Activated CD8-positive, alpha-beta memory T cell treated with anti-CD3 and anti-CD28 coated beads, Interleukin-2, amount 50 U/mL, for 4 hours (primary cell): ENCODE measurements at places on chromosomes 2 and 18.

GRCh38 chr18:79574938-79575525 is 104.6 kb upstream of the CTDP1 start:
- DNase-seq = no peak

GRCh38 chr2:80105015-80105640 is 199.4 kb downstream of the LRRTM1 start:
- no peak for DNase-seq

GRCh38 chr2:111168528-111169239 is 48.0 kb downstream of the BCL2L11 start:
- DNase-seq = peak; percentile 65

DNA sequence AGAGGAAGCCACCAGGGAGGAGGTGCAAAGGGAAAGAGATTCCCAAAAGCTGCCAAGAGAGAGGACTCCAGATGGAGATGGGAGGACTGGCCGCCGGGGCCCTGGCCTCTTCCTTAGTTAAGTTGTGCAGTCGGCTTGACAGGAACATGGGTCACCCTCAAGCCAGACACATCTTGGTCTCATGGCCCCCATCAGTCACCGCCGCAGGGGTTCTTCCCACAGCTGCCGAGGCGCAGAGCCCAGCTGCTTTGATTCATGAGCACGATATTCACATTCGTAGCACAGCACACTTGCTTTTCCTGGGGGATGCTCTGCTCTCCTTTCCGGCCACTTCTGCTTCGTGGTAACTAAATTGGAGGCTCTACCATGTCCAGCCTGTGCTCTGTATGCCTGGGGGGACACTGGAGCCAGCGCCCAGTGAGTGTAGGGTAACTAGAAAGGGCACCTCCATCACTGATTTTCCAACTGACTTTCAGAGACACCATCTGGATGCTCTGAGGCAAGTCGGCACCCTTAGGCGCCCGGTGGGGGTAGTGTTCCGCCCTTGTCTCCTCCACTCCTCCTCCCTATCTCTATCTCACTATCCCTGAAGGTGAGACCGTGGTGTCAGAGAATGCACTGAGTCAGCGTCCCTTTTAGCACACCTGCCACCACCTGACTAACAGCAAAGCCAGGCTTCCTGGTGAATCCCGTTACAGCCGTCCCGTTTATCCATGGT is 13.3 kb downstream of the TWIST2 start:
- DNase-seq = no peak

DNA sequence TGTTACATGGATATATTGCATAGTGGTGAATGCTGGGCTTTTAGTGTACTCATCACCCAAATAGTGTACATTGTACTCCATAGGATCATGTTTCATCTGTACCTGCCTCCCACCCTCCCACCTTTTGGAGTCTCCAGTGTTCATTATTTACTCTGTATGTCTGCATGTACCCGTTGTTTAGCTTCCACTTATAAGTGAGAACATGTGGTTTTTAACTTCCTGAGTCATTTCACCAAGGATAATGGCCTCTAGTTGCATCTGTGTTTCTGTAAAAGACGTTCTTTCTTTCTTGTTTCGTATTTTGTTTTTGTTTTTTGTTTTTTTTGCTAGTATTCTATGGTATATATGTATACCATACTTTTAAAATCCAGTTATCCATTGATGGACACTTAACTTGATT is 107.5 kb downstream of the MSTN start:
- DNase-seq = no peak

GRCh38 chr2:182717816-182718215 is 1.8 kb downstream of the DNAJC10 start:
- no peak for DNase-seq

- DNase-seq = no peak
Observed at GRCh38 chr2:88114889-88115288, 13.0 kb downstream of the FABP1 start.

- no peak for DNase-seq
Observed at GRCh38 chr2:234770031-234770506, 181.7 kb upstream of the SH3BP4 start.

GRCh38 chr18:7844017-7844416 is 276.9 kb downstream of the PTPRM start:
- no peak for DNase-seq

- DNase-seq = no peak
Observed at GRCh38 chr2:173611121-173611520, 256.4 kb downstream of the CDCA7 start.

DNA sequence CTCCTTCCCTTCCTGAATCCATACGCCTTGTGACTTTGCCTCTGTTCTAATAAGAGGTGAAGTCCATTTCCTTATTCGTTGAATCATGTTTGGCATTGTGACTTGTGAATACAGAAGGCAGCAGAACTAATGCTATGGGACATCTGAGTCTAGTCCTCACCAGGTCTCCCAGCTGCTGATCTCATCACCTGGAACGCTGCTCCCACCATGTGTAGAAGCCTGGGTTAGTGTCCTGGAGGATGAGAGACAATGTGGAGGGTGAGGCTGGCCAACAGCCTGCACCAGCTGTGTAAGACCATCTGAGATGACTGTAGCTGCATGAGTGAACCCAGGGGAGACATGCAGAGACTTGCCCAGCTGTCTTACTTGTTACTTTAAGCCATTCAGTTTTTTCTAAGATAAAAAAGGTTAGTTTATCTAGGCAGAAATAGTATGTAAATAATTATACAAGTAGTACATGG is 3.5 kb upstream of the HAAO start:
- no peak for DNase-seq

DNA sequence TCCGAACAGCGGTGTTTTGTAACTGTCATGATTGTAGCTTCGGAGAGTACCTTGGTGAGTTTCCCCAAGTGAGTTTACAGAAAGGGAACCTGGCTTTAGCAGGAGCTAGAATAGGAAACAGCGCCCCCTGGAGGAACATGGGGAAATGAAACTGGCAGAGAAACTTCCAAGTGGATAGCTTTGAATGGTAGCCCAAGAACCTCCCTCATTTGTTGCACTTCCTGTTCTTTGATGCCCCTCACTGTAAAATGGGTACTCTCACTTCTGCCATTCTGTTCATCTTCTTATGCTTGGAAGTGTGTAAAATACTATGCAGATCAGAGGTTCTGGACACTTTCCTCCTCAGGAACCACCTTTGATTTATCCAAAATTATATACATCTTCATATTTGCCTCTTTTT is 36.2 kb downstream of the CHST10 start:
- DNase-seq = peak; percentile 70
